ENCODE measurements at places on chromosomes 13 and 19.

GRCh38 chr19:1116726-1117581, 13.2 kb downstream of the GPX4 start:
- DNase-seq = no peak

DNA sequence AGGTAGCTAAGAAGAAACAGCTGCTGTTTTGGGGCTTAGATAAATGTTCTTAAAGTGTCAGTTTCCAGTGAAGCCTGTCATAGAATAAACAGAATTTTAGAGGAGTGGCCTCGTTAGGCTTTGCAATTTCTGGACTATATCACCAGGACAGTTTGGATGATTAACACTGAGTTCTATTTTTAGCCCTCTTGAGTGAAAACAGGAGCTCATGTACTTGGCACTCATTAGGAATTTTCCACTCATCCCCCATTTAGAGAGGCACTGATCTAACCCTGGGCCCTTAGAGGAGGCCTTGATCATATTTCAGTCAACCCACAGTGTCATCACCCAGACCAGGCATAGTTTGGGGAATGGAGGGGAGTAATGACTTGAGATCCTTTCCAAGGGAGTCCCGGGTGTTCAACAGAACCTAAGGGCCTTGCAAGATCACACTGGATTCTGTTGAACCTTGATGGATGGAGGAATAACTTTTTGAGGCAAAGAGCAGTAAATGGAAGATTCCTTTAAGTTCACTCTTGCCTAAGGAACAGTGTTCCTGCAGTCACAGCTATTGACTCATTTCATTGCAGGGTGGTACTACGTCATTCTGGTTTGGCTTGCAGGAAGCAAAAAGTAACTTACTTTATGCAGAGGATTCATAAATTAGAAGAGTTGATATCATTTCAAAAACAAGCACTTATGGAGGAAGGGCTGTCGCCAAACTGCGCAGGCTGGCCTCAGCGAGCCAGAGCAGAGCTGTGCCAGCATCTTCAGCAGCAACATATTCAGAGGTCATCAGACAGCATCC, 160.2 kb downstream of the SLC7A1 start:
- no peak for DNase-seq

- DNase-seq = no peak
Observed at GRCh38 chr13:100305398-100305797, 216.5 kb downstream of the PCCA start.

DNA sequence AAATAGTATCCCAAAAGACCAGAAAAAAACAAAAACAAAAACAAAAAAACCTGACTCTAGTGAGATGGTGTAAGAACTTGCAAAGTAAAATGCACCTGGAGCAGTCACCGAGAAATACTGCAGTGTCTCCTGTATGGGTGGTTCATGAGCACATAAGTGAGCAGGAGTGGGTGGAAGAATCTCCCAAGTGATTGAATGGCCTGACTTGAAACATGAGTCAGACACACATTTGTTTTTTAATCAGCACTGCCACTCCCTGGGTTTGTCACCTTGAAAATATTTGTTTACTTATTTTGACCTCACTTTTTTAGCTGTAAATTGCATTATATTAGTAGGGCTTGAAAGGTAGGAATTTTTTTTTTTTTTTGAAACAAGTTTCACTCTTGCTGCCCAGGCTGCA, 2.0 kb downstream of the ZNF431 start:
- DNase-seq = no peak
